ENCODE measurements at places on chromosomes 1 and 21. TPM values are rescaled to one million over a fixed set of nuclear protein-coding genes. Genes with fewer than 3 reads are reported as not detected.

- no peak for DNase-seq
Measured at GRCh38 chr1:22975694-22976093, 3.0 kb upstream of the LACTBL1 start.

DNA sequence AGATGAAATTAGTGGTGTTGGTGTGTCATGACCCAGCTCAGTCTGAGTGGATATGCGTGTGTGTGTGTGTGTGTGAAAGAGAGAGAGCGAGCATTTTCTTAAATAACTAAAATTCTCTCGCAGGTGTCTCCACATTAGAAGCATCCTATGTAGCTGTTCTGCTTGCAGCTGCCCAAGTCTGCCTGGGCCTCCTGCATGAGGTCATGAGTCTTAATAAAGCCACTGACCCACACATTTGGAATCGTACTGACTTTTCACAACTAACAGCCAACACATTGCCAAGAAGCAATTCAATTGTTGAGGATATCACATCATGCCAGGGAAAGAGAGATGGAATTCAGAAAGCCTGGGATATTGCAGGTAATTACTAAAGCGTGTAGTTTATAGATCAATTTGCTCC, 238.2 kb upstream of the AJAP1 start:
- DNase-seq: no peak

GRCh38 chr1:41573785-41574713, 89.6 kb upstream of the EDN2 start:
- peak; percentile 85 for DNase-seq

DNA sequence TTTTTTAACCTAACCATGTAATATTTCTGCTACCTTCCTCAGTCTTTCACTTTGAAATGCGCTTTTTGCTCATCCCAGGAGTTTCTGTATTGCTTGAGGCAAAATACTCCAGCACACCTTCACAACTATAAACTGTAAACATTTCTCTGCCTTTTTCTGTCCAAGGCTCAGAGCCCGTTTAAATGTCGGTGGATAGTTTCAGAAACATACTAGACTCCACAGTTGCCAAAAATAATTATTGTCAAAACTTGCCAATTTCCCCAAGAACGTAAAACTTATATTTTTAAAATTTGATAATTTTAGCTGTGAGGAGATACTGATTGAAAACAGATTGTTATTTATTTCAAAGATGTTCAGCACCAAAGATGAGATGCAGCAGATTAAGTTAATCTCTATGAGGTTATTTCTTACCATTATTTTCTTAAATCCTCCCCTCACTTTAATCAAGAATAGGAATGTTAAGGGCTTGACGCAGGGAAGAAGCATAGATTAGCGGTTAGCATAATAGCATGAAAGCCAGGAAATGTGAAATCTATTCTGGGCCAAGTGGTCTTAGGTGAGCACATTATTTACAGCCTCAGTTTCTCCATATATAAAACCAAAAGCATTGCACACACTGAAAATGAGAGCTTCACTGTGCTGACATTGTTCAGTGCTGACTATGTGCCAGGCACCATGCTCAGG, 91.5 kb upstream of the ESRRG start:
- no peak for DNase-seq

- no peak for DNase-seq
Measured at GRCh38 chr1:22689505-22689904, 21.1 kb upstream of the EPHB2 start.

DNA sequence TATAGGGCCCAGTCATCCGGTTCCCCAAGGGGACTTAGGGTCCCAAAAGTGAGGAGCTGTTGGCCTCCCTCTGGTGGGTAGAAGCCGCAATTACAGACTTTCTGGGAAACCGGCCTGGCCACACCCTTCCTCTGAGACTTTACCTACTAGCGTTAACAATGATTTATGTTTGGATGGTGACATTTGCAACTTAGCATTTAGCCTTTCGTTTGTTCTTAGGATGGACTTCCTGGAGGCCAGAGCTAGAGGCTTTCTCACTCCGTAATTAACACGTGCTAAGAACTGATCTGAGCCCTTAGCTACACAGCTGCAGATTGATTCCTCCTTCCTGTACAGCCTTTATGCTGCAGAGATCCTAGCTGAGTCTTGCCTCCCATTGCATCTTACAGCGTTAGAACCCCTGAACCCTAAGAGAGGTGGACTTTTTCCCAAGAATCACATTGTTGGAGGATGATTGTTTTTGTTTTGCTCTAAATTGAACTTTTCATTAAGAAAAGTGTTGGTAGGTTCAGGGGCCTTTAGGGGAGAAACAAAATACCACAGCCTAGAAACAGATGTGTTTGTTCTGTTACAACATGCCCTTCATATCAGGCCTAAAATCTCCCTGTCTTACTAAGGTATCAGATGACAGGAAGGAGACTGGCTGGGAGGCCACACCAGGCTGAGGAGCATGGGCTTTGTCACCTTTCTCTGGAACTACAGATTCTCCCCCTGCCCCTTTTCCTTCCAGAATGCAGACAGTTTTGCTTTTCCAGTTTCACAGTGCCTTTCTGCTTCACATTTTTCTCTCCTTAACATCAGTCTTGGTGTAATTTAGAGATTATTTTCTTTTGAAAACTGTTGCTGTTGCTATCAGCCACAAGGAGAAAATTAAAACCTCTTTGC, 1.9 kb downstream of the S100A11 start:
- no peak for DNase-seq

- no peak for DNase-seq
Measured at GRCh38 chr1:69533343-69533742, 34.4 kb upstream of the LRRC7 start.

DNA sequence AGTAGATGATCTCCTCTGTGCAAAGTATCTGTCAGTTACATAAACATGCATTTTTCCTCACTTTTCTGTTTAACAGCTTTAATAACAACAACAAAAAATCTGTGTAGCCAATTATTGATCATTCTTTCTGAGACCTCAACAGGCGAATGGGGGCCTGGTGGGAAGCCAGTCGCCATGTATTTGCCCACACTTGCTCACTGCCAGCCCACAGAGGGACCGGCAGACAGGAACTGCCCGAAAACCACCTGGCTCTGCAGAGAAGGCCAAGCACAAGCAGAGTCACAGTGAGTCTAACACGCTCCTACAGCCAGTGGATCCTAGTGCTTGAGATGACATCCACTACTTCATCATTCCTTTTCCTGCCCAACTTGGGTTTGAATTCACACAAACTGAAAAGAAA, 56.1 kb downstream of the NPHP4 start:
- peak; percentile 17 for DNase-seq

- DNase-seq: no peak
Measured at GRCh38 chr1:12294076-12294475, 64.2 kb downstream of the VPS13D start.

GRCh38 chr1:210792250-210793102, 341.5 kb downstream of the KCNH1 start:
- no peak for DNase-seq

GRCh38 chr1:206979379-206980043, 9.3 kb upstream of the FCAMR start:
- no peak for DNase-seq

DNA sequence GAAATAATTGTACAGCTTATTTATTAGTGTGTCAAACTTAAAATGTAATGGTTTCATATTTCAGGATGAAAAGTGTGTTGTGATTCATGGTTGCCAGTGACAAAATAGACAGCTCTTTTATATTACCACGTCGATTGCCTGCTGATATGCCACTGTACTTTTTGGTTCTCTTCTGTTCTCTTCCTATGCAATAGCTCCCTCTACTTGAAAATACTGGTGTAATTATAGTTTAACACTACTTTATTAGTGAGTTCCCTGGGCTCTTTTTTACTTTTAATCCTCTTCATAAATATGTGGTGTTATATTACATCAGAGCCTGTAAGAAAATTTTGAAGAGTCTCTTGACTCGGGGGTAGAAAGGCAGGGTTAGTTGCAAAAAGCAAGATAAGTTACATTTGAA, 111.3 kb downstream of the PATJ start:
- DNase-seq: no peak

DNA sequence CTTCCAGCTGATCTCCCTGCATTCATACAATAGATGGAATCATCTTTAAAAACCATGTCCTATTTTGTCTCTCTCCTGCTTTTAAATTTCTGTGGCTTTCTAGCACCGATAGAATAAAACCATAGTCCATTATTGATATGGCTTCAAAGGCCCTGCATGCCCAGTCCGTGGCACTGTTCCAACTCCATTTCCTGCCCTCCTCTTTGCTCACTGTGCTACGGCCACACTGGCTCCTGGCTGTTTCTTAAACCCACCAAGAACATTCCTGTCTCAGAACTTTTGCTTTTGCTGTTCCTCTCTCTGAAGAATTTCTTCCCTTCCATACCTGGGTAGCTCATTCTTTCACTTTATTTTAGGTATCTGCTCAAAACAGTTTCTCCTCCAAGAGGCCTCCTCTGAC, 7.2 kb downstream of the SLAMF1 start:
- DNase-seq: no peak

- no peak for DNase-seq
Measured at GRCh38 chr1:103190766-103191165, 82.4 kb upstream of the COL11A1 start.

- no peak for DNase-seq
Measured at GRCh38 chr21:34569381-34569979, 45.4 kb downstream of the RCAN1 start.

The USP21 gene
- total RNA-seq: 17.4 TPM

The GBP4 gene
- total RNA-seq: 6.4 TPM

The HRNR gene
- not detected for total RNA-seq

Measured in cardiac septum (tissue), 1 donor.